ENCODE measurements at places on chromosomes 6 and 20.
A peak's percentile ranks its signal among the peaks of the same experiment; 100 is the strongest.

DNA sequence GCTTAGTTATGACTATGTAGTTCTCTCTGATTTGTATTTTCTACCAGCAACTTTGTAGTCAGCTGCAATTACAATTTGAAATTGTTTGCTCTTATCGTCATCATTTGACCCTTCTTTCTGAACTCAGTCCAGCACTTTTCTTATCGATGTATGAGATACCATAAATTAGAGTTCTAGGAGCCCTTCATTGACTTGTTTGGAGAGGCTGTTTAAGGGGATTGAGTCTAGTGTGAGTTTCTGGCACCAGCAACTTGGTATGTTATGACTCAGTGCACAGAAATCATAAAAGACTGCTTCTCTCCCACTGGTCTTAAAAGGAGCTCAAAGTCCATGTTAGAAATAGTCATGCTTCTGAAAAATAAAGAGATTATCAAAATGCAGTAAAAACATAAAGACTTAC lies 190.3 kb downstream of the TENT5A start:
- no peak for DNase-seq

GRCh38 chr20:45459606-45460005 lies 9.9 kb upstream of the WFDC2 start:
- no peak for DNase-seq

GRCh38 chr6:166852451-166852975 lies 103.8 kb downstream of the RNASET2 start:
- no peak for DNase-seq

DNA sequence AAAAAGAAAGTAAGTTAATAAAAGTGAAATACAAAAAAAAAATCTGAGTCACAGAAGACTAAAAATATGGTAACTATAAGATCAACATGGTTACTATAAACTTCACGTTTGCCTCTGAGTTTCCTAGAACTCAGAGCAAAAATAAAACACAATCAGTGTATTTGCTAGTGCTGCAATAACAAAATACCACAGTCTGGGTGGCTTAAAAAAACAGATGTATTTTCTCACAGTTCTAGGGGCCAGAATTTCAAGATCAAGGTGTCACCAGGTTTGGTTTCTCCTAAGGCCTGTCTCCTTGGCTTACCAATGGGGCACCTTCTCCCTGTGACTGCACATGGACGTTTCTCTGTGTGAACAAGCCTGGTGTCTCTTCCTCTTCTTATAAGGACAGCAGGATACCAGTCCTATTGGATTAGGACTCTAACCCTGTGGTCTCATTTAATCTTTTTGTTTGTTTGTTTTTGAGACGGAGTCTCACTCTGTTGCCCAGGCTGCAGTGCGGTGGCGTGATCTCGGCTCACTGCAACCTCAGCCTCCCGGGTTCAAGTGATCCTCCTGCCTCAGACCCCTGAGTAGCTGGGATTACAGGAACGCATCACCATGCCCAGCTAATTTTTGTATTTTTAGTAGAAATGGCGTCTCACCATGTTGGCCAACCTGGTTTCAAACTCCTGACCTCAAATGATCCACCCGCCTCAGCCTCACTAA lies 104.9 kb upstream of the LOC128125822 start:
- DNase-seq: no peak

DNA sequence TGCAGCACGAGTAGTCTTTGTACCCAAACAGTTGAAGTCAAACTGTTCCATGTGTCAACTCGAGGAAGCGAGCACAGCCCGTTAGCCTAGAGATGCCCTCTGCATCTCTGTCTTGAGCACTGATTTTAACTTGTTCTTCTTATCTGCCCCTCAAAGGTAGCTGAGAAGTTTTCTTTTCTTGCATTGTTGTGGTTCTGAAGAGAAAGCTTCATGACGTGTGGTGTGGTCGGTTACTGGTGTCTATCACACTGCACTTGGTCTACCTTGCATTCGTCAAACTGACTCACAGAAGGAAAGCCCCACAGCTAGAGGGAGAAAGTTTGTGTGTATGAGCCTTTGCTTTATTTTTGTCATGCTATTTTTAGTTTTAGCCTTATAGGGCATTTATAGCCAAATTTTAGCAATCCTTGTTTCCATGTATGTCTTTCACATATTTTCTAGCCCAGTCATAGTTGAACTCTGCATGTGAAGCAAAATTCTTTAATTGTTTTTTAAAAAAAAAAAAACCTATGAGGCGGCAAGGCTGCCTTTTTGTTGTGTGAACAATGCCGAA lies 115.1 kb downstream of the JAG1 start:
- peak; percentile 49 for DNase-seq

GRCh38 chr6:68044264-68044663 lies 590.8 kb upstream of the ADGRB3 start:
- no peak for DNase-seq

DNA sequence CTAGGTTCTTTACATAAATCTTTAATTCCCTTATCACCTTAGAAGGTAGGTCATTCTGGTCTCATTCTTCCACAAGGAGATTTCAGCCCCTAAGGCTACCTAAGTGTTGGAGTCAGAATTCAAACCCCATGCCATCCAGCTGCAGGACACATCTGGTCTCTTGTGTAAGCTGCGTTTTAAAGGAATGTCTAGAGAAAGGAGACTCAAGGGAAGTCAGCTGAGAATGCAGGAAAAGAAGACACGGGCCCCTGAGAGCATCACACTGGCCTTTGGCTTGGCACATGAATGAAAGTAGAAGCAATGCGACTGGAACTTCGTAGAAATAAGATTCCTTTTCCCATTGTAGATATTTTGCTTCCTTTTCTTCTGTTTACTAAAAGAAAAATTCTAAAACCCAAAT lies 76.7 kb upstream of the SYNJ2 start:
- DNase-seq: no peak

DNA sequence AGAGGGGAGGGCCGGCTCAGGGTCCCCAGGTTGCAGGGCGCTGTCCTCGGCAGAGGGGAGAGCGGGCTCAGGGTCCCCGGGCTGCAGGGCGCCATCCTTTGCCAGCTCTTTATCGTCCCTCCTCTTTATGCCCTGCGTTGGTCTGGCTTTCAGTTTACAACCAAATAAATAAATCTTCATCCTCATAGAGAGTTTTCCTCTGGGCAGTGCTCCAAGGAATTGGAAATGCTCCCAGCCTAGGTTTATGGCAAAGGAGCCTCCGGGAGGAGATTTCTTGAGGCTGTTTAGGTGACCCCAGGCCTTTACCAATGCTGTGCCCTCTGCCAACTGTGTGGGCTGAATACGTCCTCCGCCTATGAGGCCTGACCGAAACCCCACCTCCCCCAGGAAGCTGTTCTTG lies 60.2 kb downstream of the CHMP4B start:
- no peak for DNase-seq

DNA sequence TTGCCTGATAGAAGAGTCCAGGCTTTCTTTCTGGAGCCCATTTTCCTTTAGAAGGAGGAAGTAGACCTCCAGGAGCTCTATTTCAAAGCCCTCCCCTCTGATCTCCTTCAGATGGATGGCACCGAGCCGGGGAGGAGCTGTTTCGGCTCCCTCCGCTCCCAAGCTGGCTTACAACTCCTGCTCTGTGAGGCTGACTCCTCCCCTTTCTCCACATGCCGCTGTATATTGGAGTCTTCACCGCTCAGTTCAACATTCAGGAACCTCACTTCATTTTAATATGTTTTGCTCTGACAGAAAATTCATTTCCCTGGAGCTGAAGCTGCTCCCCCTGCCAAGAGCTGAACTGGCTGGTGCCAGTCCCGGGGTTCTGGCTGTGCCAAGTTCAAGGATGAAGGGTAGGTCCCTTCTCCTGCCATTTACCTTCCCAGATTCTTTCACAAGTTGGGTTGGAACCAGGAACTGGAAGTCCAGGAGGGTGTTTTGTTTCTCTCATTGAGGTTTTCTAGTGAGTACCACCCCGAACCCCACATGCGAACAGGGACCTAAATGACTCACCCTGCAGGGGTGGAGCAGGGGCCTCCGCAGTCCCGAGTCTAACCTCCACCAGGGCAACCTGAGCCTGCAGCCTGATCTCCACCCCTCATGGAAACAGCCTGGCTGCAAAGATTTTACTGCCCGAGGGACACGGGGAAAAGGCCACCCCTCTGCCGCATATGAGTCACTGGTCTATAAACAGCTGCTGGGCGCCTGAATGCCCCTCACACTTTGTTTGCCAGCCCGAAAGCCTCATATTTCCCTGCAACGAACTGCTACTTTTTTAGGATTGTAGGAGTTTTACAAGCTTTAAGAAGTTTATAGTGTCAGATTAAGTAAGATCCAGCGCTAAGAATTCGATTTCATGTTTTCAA lies 68.6 kb upstream of the FOXA2 start:
- no peak for DNase-seq

- no peak for DNase-seq
Measured at GRCh38 chr6:149056777-149057463, 260.6 kb upstream of the TAB2 start.

GRCh38 chr6:85594197-85594930 lies 706 bp upstream of the SNX14 start:
- DNase-seq: peak; percentile 30

DNA sequence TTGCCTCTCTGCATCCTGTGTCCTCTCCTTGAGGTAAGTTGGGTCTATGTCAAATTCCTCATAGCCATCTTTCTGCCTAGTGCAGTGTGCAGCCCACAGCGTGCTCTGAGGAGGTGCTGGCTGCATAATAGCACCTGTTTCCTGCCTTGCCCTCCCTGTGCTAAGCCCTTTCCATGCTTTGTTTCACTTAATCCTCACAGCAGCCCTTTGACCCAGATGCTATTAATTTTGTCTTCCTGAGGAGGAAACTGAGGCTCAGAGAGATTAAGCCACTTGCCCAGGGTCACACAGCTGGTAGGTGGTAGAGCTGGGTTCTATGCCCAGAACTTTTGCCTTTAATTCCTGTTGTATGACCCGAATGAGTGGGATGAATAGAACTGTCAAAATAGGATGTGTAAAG lies 13.5 kb downstream of the FAM83D start:
- DNase-seq: no peak

DNA sequence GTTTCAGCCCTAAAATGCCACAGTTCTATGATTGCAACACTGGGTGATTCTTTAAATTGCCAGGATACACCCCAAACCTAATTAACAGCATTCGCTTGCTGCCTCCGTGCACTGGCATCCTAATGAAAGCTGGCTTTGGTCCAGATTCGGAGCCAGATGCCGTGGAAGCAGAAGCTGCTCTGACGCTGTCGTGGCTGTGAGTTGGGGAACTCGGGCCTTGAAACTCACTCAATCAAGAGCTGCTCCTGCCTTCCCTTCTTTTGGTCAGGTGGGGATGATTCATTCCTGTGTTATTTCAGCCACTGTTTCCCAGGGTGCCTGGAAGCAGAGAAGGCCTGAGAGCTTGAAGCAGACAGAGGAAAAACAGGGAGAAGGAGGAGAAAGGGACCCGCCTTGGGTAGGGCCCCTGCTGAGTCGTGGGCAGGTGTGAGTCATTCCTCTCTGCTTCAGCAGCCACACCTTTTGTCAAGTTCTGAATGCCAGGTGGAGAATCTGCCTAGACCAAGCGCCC lies 36.2 kb upstream of the DSP start:
- no peak for DNase-seq

GRCh38 chr6:125558907-125559306 lies 190.5 kb upstream of the HEY2 start:
- DNase-seq: no peak

GRCh38 chr6:152859225-152859624 lies 108.6 kb downstream of the VIP start:
- no peak for DNase-seq

GRCh38 chr6:24777227-24777626 lies 2.5 kb downstream of the GMNN start:
- no peak for DNase-seq

DNA sequence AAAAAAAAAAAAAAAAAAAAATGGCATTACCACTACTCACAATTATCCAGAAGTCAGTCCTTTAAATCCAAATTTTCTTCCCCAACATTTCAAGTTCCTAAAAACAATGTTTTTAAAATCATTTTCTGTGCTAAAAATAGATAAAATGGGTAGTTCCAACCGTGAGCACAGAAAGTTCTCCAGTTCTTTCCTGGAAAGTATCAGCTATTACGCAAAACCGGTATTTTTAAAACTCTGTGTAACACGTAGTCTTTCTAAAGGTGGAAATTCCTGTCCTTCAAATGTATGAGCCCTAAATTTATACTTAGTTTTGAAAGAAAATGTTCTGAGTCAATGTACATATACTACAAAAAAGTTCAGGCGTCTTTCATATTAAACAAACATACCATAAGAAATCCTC lies 83.5 kb upstream of the SCAF8 start:
- DNase-seq: no peak

DNA sequence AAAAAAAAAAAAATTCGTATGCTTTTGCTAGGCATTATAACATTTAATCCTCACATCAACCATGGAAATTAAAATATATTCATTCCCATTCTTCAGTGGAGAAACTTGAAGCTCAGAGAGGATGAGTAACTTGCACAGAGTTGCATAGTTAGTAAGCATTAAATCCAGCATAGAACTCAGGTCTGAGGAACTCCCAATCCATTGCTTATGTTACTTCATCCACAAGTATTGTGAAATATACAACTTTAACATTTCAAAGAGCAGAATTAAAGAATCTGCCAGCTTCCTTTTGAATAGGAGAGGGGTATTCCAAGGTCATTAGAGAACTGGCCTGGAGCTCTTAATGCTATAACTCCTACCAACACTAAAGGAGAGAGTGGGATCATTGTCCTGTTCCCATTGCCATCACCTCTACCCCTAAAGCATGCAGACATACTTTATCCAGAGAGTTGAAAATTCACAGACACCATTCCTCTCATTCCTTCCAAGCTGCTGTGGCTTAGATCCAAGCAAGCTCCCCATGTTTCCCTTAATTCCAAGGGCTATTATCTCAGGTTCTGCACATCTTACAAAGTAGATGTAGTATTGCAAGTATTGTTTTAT lies 91.9 kb downstream of the FLRT3 start:
- no peak for DNase-seq

DNA sequence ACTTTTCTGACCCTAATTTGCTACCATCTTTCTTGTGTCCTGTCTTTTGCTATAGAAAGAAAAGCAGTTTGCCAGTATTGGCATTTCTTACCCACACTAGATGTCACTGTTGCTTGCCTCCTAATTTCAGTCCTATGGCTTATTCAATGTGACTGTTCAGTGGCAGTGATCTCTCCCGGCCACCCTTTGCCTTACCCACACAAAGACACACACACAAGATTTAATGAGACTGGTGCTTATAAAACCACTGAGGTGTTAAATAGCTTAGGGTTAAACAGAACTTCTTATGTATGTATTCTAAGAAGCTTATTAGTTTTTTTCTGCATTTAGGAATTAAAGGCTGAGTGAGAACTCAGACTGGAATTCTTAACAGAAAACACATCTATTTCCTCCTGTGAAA lies 233.6 kb upstream of the ASCC3 start:
- peak; percentile 3 for DNase-seq

GRCh38 chr6:107965746-107966145 lies 7.7 kb upstream of the SEC63 start:
- DNase-seq: no peak

- peak; percentile 75 for DNase-seq
Measured at GRCh38 chr6:46325561-46326530, 155.1 kb upstream of the ENPP5 start.
